AG08395 (cell line): ENCODE measurements at places on chromosomes 1 and 21.

- no peak for DNase-seq
Measured at GRCh38 chr1:224815647-224816046, 113.8 kb upstream of the DNAH14 start.

DNA sequence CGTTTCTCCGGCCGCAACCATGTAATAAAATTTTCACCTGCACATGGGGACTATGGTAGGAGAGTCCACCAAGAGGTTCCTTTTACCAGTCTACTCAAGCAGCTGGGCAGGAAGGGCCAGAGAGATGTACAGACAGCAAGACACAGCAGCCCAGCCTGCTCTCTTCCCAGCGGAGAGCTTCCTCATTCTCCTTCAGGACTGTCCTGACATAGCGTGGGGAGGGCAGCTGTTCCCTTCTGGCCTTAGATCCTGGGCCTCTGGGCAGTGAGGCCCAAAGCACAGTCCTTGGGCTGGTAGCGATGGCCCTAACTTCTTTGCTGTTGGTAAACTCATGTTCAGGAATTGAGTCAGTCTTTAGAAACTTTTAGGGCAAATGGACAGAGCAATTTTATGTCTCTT lies 89.1 kb downstream of the BCAR3 start:
- no peak for DNase-seq

- DNase-seq: peak; percentile 47
Measured at GRCh38 chr1:43414634-43415223, 25.0 kb downstream of the SZT2 start.

GRCh38 chr1:53366901-53367502 lies 39.1 kb upstream of the LRP8 start:
- DNase-seq: no peak

GRCh38 chr1:24364605-24364974 lies 45.4 kb downstream of the GRHL3 start:
- no peak for DNase-seq

- DNase-seq: no peak
Measured at GRCh38 chr1:10915594-10915993, 96.9 kb upstream of the TARDBP start.

DNA sequence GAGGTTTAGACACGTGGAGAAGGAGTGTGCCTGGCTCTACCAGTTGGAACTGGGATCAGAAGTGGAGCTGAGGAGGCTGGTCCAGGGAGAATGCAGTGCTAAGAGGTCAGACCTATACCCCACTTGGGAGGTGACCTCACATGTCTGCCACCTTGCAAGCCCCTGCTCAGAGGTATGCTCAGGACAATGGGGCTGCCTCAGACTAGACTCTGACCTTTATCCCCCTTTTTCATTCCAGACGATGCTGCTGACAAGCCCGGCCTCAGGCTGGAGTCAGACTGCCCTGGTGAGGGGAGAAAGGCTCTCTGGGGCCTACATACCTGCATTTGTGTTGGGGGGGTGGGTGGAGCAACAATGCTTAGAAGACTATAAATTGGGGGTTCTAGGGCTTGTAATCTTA lies 5.2 kb downstream of the KCNJ10 start:
- DNase-seq: no peak

GRCh38 chr1:233640179-233640578 lies 26.3 kb downstream of the KCNK1 start:
- no peak for DNase-seq

DNA sequence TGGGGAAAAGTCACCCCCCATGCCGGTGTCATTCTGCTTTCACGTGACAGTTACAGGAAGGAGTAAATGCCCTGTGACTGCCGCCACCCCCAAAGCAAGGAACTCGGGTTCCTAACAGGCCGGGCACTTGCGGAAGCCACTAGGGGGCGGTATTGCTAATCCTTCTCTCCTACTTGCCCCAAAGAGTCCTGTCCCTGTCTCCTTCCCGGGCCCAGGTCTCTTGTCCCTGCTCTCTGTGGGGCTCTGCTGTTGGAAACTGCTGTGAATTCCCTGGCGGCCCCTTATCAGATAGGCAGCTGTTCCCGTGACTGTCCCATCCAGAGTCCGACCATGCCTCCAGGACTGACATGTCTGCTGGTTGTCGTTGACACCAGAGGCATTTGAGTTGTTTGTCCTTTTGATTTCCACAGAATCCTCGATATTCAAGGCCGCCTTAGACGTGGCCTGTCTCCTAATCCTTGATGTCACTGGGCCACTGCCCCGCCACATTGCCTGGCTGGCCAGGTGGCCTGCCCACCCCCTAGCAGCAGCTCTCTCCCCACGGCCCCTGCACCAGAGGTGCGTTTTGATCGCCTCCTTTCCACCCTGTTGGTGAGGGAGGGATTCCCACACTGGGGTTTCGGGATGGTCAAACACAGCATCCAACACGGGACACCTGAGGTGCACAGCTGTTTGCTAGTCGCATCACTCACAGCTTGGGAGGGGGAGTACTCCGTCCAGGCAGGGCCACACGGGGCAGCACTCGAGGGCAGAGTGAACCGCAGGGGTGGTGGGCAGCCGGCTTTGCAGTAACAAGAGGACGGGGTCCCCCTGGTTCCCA lies 37.3 kb downstream of the CHAF1B start:
- DNase-seq: peak; percentile 72

DNA sequence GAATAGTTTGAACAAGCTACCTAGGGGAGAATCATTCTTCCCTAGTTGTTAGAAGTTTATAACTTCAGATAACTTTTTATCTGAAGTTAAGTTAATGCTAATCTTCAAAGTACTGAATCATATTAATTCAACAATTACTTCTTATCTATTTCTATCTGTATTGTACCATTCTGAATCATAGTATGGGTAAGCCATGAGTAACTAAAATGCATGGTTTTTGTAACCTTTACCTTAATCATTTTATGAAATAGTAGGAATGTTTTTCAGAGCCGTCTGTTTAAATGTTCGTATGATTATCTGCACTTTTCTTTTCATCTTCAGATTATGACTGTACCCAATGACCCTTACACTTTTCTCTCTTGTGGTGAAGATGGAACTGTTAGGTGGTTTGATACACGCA lies 50.3 kb upstream of the MPC2 start:
- DNase-seq: no peak

GRCh38 chr1:204904228-204904810 lies 33.7 kb downstream of the NFASC start:
- DNase-seq: no peak

- DNase-seq: no peak
Measured at GRCh38 chr1:99784143-99784542, 17.7 kb upstream of the FRRS1 start.

GRCh38 chr1:244414543-244414942 lies 37.2 kb downstream of the ADSS2 start:
- DNase-seq: peak; percentile 70

- DNase-seq: no peak
Measured at GRCh38 chr1:58190267-58190988, 356.1 kb downstream of the OMA1 start.

DNA sequence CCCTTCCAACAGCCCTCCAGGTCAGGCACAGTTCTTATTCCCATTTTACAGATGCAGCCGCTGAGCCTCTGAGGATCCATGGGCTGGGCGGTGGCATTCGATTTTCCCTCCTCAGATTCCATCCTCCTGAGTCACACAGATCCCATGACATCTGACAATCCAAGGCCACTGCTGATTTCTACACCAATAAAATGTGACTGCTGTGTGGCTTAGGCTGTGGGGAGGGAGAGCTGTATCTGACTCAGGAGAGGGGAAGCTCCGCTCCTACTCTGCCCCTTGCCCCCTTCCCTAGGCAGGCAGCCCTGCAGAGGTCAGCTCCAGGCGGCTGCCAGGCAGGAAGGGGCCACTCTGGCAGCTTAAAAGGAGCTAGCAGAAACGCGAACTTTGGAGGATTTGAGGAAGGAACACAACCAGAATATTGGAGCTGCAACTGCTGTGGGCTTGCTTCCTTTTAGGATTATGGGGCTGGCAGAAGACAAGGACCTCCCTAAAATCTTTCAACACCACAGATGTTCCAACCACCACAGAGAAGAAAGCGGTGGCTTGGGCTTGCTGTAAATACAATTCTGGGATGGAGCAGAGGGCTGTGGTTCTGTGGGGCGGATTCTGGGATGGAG lies 50.0 kb downstream of the MRPL37 start:
- peak; percentile 91 for DNase-seq

DNA sequence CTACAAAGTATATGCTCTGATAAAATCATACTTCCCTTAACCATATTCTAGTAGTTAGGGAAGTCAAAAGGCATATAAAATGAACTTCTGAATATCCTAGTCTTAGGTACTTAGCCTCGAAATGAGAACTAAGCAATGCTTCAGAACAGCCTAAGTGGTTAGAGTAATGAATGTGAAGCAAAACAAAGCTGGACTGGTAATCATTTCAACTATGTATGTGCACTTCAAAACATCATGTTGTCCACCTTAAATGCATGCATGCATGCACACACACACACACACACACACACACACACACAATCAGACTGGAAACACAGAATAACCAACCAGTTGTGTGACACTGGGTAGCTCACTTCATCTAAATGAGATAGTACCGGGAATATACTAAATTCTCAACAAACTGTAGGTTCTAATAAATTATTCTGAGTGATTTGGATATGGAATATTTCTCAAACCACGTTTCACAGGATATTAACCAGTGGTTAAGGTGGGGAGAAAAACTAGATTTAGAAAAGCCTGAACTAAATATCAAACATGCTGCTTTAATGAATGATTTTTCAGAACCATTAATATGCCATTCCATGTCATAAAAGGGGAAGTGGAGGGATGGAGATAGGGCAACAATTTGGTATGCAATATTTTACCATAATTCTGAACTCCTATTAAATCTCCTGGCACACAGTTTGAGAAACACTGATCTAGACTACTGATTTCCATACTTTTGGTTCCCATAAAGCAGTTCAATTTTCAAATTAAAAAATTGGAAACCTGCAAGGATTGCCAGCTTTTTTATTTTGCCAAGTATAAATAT lies 19.5 kb downstream of the RNF115 start:
- no peak for DNase-seq

GRCh38 chr21:43893536-43894205 lies 28.6 kb downstream of the AGPAT3 start:
- no peak for DNase-seq

DNA sequence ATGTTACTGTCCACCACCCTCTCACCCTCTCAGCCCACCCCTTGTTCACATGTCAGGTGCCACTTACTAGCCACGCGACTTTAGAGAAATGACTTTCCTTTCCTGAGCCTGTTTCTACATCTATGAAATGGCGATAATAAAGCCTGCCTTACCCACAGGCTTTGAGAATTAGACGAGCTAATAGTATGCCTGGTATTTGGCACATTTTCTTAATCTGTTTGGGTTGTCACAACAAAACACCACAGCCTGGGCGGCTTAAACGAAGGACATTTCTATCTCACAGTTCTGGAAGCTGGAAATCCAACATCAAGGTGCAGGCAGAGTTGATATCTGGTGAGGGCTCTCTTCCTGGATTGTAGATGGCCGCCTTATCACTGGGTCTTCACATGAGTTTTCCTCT lies 273.9 kb upstream of the FMN2 start:
- no peak for DNase-seq

DNA sequence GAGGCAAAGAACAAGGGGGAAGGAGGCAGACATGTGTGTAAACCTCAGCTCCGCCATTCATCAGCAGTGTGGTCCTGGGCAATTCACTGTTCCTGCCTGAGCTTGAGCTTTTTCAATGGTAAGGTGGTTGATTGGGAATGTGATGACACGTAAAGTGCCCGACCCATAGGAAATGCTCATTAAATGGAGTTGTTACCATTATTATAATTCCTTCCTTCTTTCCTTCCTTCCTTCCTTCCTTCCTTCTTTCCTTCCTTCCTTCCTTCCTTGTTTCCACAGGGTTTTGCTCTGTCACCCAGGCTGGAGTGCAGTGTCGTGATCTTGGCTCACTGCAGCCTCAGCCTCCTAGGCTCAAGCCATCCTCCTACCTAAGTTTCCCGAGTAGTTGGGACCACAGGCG lies 4.3 kb downstream of the GPR37L1 start:
- DNase-seq: no peak

DNA sequence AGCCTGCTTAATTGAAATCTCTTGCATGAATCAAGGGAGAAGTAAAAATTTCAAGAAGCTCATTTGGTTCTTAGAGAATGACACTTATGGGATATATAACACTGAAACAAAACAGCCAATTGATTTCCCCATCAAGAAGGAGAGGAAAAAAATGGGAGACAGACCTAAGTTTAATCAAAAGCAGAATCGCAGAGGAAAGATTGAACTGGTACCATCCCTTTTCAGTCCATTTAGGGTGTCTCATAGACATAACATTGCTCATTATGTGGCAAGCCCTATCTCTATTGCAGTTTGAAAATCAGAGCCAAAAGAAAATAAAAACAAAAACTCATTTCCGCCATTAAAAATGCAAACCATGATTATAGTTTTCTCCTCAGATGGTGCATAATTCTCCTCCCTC lies 119.6 kb downstream of the AK5 start:
- no peak for DNase-seq

DNA sequence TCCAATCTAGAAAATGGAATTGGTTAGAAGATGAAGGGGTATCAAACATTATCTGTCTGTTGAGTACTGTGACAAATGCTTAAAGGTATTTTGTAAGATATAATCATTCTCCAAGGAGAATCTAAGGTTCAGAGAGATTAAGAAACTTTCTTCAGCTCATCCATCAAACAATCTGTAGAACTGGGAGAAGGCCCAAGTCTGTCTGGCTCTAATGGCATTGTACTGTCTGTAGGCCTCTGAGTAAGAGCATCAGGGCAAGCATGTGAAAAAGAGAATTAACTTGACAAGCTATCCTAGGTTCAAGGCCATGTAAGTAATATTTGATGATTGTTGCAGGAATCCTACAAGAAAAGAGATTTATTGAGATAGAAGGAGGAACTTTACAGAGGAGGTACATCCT lies 5.3 kb upstream of the FGGY start:
- no peak for DNase-seq

- no peak for DNase-seq
Measured at GRCh38 chr1:213982672-213983492, 4.9 kb upstream of the PROX1 start.

DNA sequence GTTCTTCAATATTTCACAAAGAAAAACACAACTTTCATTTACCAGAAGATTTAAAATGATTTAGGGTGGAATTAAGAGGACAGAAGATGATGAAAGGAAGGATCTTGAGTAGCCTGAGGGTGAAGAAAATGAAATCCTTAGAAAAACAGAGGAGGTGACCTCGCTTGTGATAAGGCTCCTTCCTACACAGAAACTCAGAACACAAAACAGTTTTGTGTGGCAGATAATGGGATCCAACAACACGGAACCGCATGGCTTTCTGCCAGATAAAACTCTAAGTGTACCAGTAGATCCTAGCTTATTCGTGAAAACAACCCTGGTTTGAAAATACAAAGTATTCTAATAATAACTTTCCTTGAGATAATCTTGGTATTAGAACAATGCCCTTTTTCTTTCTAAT lies 74.0 kb upstream of the EXO1 start:
- no peak for DNase-seq

DNA sequence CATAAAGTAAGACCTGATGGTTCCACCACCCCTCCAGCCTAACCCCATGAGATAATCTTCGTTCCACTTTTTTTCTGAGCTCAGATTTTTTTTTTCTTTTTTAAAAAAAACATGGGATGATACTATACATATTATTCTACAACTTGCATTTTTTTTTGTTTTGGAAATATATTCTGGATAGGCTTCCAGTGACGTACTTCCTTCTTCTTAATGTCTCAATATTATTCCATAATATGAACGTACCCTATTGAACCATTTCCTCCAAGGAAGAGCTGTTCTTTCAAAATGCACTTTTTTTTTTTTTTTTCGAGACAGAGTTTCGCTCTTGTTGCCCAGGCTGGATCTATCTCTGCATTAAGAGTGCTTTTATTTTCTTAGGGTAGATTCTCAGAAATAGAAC lies 1.5 kb downstream of the EDEM3 start:
- DNase-seq: no peak

GRCh38 chr1:44849575-44850132 lies 6.6 kb upstream of the PTCH2 start:
- DNase-seq: no peak
